ENCODE measurements at places on chromosomes 12 and 14.

GRCh38 chr12:47725091-47725772 lies at the start of gene ENDOU:
ENDOU (minus strand) TSS chr12:47725490; CDS start chr12:47725413, 77 bp downstream.
- H3K27me3 ChIP-seq: no peaks in the 10 kb centered on the region
- no peak for DNase-seq
- no peak within 1 kb of the TSS for H3K27ac ChIP-seq
- peaks cover 33% of the 10 kb centered on the region for H3K4me1 ChIP-seq

DNA sequence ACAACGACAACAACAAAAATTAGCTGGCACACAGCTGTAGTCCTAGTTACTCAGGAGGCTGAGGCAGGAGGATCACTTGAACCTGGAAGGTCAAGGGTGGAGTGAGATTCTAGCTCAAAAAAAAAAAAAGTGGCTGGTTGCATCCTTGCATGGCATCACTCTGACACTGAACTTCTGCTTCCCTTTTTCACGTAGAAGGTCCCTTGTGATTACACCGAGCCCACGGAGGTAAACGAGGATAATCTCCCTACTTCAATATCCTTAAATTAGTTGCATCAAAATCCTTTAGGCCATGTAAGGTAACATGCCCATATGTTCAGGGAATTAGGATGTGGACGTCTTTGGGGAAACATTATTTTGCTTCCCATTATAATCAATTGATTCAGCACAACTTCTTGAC lies 4.0 kb upstream of the PPP4R4 start:
- H3K27ac ChIP-seq: no peak overlapping the region
- H3K4me1 ChIP-seq: peaks cover 8% of the 10 kb centered on the region
- H3K4me3 ChIP-seq: no peak overlapping the region
- DNase-seq: no peak
- H3K27me3 ChIP-seq: peaks cover 8% of the 10 kb centered on the region

- H3K27me3 ChIP-seq: peaks cover 14% of the 10 kb centered on the region
- no peaks in the 10 kb centered on the region for H3K4me1 ChIP-seq
- no peak for DNase-seq
- no peak overlapping the region for H3K4me3 ChIP-seq
- H3K27ac ChIP-seq: no peak overlapping the region
These were observed 42.2 kb downstream of the PTPRO start for GRCh38 chr12:15364221-15365160.

DNA sequence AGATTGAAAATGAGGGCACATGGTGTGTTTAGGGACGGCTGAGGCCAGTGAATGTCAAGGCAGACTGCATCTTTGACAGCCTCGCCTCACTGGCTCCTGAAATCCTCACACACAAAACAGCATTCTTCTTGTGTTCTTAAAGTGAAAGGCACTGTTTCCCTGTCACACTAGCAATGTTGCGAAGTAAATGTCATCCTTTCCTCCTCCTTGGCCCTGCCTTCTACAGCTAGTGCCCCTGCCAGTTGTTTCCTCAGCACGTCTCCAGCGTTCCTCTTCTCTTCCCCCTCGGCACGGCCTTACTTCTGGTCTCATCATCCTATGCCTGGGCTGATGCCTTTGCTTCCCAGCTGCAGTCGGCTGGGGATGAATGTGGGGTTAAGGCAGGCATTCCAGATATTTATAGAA lies 129.4 kb upstream of the DNM1L start:
- H3K36me3 ChIP-seq: no peaks in the 10 kb centered on the region
- no peak overlapping the region for H3K27ac ChIP-seq
- no peak overlapping the region for H3K4me3 ChIP-seq

- H3K36me3 ChIP-seq: no peaks in the 10 kb centered on the region
- H3K4me1 ChIP-seq: no peaks in the 10 kb centered on the region
- no peaks in the 10 kb centered on the region for H3K27me3 ChIP-seq
- H3K4me3 ChIP-seq: no peak overlapping the region
- no peak for DNase-seq
These were observed 589.5 kb downstream of the NOVA1 start for GRCh38 chr14:26008290-26008689.

DNA sequence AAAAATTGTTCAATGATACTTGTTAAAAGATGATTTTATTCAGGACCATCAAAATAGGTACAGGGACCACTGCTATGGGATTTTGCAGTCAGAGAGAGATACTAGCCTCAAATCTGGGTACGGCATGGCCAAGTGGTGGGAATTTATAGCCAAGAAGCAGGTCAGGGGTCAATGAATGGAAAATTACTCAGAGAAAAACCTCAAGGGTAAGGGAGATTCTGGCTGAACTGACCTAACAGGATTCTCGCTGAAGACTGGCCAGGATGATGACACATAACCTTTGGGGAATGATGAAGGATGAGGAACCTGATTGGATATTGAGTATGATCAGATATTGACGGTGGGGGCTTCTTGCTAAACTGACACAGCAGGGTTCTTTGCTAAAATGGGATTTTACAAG lies 32.7 kb downstream of the DEPDC4 start:
- no peaks in the 10 kb centered on the region for H3K4me1 ChIP-seq
- H3K27ac ChIP-seq: no peak overlapping the region
- H3K27me3 ChIP-seq: no peaks in the 10 kb centered on the region
- H3K36me3 ChIP-seq: no peaks in the 10 kb centered on the region
- no peak for DNase-seq

- DNase-seq: no peak
- H3K4me1 ChIP-seq: no peaks in the 10 kb centered on the region
- H3K27me3 ChIP-seq: no peaks in the 10 kb centered on the region
- H3K27ac ChIP-seq: no peak overlapping the region
These were observed 52.0 kb downstream of the WASHC3 start for GRCh38 chr12:102009796-102010195.

Data from central memory CD8-positive, alpha-beta T cell (primary cell).